AG08395 (cell line): ENCODE measurements at places on chromosomes 6 and 20.

DNA sequence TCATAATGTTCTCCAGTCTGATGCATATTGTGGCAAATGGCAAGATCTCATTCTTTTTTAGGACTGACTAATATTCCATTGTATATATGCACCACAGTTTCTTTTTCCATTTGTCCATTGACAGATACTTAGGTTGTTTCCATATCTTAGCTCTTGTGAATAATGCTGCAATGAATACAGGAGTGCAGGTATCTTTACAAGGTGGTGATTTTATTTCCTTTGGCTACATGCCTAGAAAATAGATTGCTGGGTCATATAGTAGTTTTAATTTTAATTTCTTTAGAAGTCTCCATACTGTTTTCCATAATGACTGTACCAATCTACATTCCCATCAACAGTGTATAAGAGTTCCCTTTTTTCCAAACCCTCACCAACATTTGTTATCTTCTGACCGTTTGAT is 97.5 kb downstream of the TRMT11 start:
- DNase-seq, result no peak

- no peak for DNase-seq
Measured at GRCh38 chr20:53448426-53448825, 145.2 kb downstream of the ZNF217 start.

GRCh38 chr6:83536034-83536646 is 23.8 kb downstream of the PRSS35 start:
- peak; percentile 59 for DNase-seq

- DNase-seq, result no peak
Measured at GRCh38 chr20:23640671-23641667, 3.2 kb upstream of the CST3 start.

DNA sequence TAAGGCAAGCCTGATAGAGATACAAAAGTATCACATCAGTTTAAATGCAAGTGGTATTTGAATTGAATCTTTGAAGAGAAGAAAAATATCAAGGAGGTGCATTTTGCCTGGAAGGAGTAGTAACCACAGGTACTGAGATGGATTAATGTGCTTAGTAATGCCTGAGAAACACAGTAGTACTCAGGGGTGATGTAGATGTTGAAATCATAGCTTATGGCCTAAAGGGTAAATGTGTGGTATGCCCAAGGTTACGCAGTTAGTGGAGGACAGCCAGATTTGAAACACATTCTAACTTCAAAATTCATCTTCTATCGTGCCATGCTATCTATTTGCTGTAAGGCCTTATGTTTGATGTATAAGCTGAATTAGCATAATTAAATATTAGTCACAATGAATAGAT is 55.9 kb downstream of the STXBP5 start:
- DNase-seq, result no peak

GRCh38 chr20:21102603-21103311 is 3.4 kb downstream of the LINC00237 start:
- peak; percentile 36 for DNase-seq

DNA sequence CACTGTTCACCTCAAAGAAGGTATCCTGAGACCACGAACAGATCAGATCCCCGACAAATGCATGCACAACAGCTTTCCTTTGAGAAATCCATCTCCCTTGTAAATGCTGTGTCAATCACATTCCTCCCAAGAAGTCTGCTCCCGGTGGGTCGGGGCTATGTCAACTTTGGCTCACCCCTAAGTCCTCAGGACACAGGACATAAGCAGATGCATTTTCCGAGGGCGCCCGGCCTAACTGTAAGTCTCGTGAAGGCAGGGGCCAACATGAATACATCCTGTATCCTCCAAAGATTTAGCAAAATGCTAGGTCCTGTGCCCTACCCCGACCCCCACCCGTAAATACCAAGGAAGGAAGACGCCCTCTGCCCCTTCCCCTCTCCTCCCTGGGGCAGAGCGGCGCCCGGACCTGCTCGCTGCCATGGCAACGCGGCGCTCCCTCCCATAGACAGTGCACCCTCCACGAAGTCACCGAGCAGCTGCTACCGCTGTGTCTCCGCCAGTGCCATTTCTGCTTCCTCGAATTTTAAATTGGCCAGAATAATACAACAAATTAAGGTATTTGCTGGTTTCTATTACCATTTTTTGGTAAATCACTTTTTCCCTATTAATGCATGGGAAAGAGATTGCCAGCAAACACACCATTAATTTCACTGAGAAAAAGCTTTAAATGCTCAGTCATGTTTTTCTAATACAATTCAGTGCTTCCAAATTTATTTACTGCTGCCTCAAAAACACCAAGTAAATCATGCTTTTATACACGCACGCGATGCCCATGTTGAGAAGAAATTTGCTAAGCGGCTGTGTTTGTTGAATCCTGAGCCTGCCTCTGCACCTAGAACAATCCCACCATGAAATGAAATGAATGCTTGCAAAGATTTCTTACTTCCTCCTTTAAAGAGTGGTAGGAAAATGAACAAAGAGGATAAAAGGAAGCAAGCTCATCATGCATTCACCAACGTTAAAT is 100.6 kb downstream of the PCSK2 start:
- DNase-seq, result no peak

DNA sequence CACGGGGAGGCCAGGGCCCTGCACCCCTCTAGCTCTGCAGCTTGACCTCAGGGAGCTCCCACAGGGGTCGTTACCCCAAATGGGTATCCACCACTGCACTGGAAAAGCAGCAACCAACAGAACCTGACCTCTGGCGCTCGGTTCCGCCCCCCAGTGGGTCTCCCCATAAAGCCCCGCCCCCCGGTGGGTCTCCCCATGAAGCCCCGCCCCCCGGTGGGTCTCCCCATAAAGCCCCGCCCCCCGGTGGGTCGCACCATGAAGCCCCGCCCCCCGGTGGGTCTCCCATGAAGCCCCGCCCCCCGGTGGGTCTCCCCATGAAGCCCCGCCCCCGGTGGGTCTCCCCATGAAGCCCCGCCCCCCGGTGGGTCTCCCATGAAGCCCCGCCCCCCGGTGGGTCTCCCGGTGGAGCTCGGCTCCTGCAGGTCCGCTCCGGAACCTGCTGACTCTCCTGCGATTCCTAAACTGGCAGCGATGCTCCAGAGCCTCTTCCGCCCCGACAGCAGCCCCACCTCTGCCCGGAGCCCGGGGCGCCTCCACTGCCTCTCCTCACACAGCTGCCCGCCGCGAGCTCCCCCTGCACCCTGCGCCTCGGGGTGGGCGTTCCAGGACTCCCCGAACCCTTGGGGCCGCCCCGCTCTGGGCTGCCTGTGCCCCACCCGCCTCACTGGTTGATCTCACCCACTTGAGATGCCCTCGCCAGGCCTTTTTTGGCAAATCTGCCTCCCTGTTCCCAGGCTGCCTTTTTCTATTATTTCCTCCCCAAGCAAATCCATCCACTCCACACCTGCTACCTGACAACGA is 12.1 kb downstream of the SLC2A4RG start:
- DNase-seq, result no peak

GRCh38 chr6:56292505-56293181 is 45.3 kb upstream of the COL21A1 start:
- DNase-seq, result peak; percentile 76

DNA sequence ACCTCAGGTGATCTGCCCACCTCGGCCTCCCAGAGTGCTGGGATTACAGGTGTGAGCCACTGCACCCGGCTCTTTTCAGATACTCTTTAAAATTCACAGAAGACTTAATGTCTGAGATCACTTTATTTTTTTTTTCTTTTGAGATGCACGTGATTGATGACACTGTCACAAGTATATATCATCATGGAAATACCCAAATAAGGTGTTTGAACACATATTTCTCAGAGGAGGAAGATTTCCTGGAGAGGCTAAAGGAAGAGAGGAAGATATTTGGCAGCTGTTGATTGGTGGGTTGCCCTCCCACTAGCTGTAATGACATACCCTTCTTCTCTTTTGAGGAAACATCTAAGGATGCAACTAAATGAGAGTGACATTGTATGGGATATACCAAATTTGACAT is 225.9 kb upstream of the CITED2 start:
- no peak for DNase-seq

DNA sequence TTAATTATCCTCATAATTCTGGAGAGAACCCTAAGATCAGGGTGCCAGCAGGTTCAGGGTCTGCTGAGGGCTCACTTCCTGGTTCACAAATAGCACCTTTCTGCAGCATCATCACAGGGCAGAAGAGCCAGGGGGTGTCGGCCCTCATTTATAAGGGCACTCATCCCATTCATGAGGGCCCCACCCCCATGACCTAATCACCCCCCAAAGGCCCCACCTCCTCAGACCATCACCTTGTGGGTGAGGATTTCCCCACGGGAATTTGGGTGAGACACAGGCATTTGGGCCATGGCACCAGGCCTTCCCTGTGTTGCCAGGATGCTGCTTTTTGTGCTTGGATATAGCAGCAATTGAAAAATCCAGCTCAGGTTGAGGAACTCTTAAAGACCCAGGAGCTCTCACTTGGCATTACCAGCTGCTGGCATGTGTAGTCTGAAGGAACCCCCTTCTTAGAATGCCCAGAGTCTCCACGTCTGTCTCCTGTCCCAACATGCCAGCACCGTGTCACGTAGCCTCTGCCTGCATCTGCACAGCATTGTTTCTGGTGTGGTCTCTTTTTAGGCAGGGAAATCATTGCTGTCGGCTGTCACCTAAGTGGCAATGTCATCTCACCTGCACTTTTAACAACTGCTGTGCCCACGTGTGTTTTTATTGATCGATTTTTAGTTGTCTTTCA is 71.5 kb downstream of the RPP40 start:
- no peak for DNase-seq

GRCh38 chr20:18705910-18706309 is 107.7 kb upstream of the SCP2D1 start:
- DNase-seq, result no peak

DNA sequence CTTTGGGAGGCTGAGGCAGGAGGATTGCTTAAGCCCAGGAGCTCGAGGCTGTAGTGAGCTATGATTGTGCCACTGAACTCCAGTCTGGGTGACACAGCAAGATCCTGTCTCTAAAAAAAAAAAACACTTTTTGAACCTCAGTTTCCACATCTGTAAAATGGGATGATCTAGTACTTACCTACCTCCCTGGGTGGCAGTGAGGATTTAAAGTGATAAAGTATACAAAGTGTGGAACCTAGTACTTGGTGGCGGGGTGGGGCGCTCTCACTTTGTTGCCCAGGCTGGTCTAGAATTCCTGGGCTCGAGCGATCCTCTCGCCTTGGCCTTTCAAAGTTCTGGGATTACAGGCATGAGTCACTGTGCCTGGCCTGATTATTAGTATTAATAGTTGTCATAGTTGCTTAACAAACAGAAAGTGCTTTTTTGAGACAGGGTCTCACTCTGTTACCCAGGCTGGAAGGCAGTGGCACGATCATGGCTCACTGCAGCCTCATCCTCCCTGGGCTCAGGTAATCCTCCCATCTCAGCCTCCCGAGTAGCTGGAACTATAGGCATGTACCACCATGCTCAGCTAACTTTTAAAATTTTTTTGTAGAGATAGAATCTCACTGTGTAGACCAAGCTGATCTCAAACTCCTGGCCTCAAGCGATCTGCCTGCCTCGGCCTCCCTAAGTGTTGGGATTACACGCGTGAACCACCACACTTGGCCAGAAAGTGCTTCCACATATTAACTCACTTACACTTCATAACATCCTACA is 7.0 kb upstream of the PLTP start:
- DNase-seq, result no peak

GRCh38 chr6:125533710-125534397 is 215.6 kb upstream of the HEY2 start:
- no peak for DNase-seq

- no peak for DNase-seq
Measured at GRCh38 chr20:50520222-50520880, 10.2 kb downstream of the PTPN1 start.

DNA sequence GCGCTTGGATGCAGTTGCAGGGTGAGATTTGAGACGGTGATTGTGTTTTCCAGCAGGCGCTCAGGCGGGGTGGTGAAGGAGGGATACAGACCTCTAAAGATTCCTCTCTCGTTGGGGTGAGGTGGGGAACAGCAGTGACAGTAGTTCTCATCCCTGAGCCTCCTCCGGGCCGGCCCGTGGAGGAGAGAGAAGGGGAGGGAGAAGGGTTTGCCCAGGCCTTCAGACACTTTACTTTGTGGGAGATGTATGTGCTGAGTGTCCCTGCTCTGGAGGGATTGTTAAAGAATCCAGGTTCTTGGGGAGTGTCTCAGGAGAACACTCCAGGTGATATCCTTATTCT is 41.0 kb downstream of the PSMB9 start:
- no peak for DNase-seq

DNA sequence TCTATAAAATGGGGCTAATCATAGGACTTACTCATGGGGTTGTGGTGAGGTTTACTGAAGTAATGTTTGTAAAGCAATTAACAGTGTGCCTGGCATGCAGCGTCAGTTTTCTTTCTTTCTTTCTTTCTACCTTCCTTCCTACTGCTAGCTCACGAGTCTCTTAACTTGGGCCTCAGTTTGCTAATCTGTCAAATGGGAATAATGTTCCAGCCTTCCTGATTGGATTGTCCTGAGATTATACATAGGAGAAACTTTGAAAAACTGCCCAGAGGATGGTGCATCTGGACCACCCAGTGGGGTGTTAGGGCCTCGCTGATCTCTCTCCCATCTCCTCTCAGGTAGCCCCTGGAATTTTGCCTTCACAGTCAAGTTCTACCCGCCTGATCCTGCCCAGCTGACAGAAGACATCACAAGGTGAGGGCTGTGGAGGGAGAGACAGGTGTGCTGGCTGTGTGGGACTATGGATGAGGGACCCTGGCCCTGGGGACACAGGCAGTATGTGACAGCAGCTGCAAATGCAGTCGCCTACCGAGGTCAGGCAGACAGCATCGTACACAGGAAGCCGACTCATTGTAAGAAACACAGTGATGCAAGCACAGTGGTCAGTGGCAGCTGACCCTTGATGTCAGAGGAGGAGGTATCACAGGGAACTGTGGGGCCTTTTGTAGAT is 27.5 kb downstream of the EPB41L1 start:
- peak; percentile 61 for DNase-seq

DNA sequence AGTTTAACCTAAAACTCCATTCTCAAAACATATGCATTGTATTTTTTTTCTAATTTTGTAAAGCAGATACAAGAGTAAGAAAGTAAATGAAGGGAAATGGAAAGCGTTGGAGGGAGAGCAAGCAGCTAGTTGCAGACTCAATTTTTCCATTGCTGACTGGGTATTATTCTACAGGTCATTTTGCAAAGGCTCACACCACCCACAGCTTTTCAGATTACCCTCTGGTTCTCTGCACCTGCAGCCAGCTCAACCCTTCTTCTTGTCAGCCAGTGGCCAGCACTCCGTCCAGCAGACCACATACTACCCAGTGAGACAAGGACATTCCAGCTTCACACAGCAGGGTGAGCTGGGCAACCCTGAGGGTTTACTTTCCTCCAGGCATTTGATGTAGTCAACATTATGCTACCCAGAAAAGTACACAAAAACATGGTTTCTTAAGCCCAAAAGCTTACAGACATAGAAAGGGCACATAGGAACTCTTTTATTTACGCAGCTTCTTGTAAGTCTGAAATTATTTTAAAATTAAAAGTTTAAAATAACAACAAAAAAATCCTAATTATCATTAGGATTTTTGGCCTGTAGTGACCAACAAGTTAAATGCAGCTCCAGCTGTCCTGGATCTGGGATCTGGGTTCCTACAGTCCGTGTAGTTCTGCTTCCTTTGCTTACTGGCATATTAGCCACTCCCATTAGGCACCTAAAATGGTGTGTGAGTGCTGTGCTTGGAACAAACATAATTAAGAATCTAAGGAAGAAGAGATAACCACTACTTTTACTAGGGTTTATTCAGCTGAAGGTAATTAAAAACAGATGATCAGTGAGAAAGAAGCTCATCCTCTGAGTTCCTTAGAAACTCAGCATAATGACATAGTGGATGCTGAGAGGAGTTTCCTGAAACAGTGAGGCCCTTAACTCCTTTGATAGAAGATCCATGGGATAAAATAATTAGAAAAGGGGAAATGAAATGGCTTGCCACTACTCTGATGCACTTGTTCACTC is 185.3 kb downstream of the PKHD1 start:
- DNase-seq, result no peak
